Smooth muscle cell of trachea (primary cell): ENCODE measurements at places on chromosomes 7 and 10. TPM values are rescaled to one million over a fixed set of nuclear protein-coding genes. Genes with fewer than 3 reads are reported as not detected.

ZFAND2A gene
- total RNA-seq, result 10.6 and 13.4 TPM in 2 replicates

CPA2 gene
- not detected in 2 replicates for total RNA-seq

CALML3 gene
- total RNA-seq, result not detected in 2 replicates

FAM25C gene
- total RNA-seq, result not detected in 2 replicates
